ENCODE measurements at places on chromosomes 11 and 22. TPM values are rescaled to one million over a fixed set of nuclear protein-coding genes. Genes with fewer than 3 reads are reported as not detected.

GRCh38 chr11:134508219-134508990, 96.4 kb upstream of the B3GAT1 start:
- DNase-seq: no peak

DNA sequence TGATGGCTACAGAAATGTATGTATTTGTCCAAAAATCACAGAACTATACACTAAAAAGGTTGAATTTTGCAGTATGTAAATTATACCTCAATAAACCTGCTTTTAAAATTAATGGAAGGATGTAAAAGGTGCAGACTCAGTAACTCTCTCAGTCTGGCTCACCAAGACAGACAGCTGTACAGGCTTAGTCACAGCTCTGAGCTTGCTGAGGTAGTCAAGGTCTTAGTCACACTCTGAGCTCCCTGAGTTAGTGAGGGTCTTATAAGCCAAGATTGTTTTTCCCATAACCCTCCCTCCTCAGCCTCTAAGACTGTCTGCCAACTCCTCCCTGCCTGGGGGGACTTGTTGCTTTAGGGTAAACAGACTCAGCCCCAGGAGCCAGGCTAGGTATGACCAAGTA, 59.3 kb upstream of the IZUMO1R start:
- no peak for DNase-seq

Gene BAIAP2L2
- 216 TPM for total RNA-seq

DNA sequence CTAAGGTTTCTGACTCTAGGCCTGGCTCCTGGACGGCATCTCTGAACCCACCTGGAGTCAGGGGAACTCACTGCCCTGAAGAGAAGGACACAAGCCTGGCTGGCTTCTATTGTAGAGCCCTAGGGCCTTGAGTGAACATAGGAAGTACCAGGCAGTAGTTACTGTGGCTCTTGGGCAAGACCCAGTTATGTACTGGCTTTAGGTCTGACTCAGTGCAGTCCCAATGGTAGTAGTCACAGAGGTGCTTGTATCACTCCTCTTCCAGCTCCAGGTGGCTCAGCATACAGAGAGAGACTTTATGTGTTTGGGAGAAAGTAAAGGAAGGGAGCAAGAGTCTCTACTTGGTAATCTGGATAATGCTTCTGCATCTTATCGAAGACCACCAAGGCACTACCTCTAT, 13.9 kb upstream of the PAK1 start:
- DNase-seq: no peak

Gene SPON1
- 195 TPM for total RNA-seq

Gene P2RX6
- 2.4 TPM for total RNA-seq

DNA sequence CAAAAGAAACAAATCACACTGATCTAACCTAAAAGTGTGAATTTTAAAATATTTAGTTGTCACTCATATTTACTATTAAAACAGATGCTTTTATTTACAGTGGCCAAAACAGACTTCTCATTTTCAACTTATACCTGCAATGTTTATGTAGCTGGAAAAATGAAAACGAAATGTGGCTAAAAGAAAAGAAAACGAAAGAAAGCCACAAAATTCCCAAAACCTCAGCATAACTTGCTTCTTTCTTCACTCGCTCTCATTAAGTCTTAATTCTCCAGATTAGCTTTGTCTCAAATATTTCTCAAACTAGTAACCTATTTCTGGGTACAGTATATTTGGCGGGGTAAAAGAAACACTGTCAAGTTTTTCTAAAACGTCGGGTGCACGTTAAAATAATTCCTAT, 693 bp downstream of the CSTF3 start:
- no peak for DNase-seq

GRCh38 chr22:49825436-49825835, 2.2 kb downstream of the BRD1 start:
- DNase-seq: no peak

DNA sequence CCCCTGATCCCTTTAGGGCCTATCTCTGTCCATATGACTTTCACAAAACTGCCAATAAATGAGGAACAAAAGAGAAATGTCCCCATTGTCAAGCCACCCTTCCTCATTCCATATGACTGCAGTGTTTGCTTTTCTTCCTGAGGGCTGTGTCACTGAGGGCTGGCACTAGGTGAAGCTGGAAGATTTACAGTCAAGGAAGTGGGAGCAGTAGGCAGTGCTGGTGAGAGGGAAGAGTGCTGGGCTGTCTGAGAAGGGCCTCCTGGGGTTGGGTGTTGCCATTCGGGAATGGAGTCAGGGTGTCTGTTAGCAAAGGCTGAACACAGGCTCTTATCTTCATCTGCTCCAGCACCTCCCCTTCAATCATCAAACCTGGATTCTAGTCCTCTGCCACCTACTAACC, 30.9 kb downstream of the INSC start:
- peak; percentile 46 for DNase-seq

- DNase-seq: peak; percentile 68
These were observed 922 bp upstream of the CSNK1E start for GRCh38 chr22:38317995-38318715.

Gene OR2AT4
- not detected for total RNA-seq

DNA sequence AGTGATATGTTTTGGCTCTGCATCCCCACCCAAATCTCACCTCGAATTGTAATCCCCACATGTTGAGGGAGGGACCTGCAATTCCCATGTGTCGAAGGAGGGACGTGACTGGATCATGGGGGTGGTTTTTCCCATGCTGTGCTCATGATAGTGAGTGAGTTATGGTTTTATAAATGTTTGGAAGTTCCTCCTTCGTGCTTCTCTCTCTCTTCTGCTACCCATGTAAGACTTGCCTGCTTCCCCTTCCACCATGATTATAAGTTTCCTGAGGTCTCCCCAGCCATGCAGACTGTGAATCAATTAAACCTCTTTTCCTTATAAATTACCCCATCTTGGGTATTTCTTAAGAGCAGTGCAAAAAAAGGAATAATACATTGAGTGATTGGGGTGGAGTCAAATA, 7.3 kb upstream of the CEP295 start:
- DNase-seq: no peak

DNA sequence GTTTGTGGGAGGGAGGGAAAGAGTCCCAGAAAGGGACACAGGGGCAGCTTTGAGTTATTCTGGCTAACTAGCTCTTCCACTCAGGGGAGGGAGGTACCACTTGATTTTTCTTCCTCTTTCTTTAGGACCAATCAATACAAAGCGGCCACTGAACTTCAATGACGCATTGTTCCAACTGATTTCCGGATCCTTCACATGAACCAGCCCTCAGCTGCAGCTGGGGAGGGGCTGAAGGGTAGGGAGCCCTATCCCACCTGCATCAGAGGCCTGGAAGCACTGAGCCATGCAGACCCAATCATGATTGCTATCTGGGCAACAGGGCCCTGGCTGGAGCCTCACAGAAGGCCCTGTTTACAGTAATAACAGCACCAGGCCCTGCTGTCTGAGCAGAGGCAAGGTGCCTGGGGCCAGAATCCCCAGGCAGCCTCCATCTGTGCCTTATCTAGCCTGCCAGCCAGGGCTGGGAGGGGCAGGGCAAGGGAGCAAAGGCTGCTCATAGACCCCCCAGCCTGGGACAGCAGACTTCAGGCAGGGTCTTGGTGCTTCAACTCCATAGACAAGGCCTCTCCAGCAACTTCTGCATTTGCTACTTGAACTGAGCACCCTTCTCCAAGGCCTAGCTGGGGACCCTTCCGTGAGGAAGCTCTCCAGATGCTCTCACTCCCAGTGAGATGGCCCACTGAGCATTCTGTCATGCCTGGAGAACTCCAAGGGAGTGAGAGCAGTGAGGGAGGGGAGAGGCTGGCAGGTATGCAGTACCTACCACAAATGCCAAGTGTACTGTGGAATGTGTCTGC, 22.5 kb downstream of the CLPB start:
- peak; percentile 48 for DNase-seq

DNA sequence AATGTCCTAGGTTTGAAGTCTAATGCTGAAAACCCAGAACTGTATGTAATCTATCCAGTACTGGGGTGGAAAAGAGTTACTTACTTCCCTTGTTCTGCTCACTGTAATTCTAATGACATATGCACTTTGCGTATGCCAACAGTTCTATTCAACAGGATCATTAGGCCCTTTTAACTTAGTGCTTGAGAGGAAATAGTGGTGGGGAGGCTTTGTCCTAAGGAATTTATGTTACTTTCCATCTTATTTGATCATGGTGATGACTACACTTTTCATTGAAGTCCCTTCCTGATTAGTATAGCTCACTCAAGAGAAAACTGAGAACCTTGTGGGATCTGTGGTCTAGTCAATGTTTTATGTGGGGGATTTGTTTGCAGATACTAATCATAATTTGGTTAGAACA, 348.2 kb downstream of the GUCY1A2 start:
- DNase-seq: no peak

GRCh38 chr11:121670805-121671282, 218.1 kb upstream of the SORL1-AS1 start:
- DNase-seq: no peak

Gene SERPING1
- 614 TPM for total RNA-seq

GRCh38 chr22:40966726-40967085, 15.5 kb downstream of the RBX1 start:
- no peak for DNase-seq

DNA sequence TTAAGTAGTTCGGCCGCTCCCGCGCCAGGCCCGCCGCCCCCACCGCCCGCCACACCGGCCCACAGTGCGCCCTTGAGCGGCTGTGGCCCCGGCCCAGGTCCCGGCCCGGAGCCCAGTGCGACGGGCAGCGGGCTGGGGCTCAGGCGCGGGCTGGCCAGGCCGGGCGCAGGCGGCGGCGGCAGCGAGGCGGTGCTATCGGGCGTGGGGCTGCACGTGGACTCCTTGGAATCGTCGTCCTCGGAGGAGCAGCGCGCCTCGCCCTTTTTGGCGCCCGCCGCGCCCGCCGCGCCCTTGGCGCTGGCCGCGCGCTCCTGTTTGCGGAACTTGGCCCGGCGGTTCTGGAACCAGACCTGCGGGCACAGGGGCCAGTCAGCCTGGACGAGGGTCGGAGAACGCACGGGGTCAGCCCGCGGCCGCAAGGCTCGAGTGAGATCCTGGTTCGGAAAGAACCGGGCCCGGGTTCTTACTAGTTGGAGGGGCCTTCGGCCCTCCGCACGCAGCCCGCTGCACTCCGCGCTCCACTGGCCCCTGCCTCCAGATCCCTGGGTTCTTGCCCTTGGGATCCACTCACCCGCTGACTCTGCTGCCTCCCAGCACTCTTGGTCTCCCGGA, 4.0 kb downstream of the PHOX2A start:
- peak; percentile 49 for DNase-seq

Data from mucosa of gallbladder (tissue), 1 donor.